Smooth muscle cell of trachea (primary cell): ENCODE measurements at places on chromosomes 1 and 21. TPM values are rescaled to one million over a fixed set of nuclear protein-coding genes. Genes with fewer than 3 reads are reported as not detected.

Gene OLFML3
- 139 and 144 TPM in 2 replicates for total RNA-seq

Gene GTF2B
- total RNA-seq: 30.6 and 43.3 TPM in 2 replicates

Gene EYA3
- total RNA-seq: 12.4 and 14.3 TPM in 2 replicates

Gene SPATA1
- total RNA-seq: 0.44 and 1.3 TPM in 2 replicates

Gene RNU1-3
- total RNA-seq: under 0.01 TPM in 2 replicates

Gene LRRC71
- not detected in 2 replicates for total RNA-seq

Gene RAP1GAP
- 0.15 and 0.17 TPM in 2 replicates for total RNA-seq

Gene SPATA21
- 0.17 TPM in 1 of 2 replicates, not detected in the other for total RNA-seq

Gene TAS1R1
- under 0.01 TPM in 1 of 2 replicates, not detected in the other for total RNA-seq

Gene SEMA6C
- 1.2 and 1.3 TPM in 2 replicates for total RNA-seq

Gene NEXN
- total RNA-seq: 13.1 and 18.8 TPM in 2 replicates

Gene ATP6V1G3
- total RNA-seq: not detected in 2 replicates

Gene NCF2
- total RNA-seq: 0.15 and 0.50 TPM in 2 replicates

Gene ALX3
- not detected in 2 replicates for total RNA-seq

Gene CHRNB2
- under 0.01 TPM in 1 of 2 replicates, not detected in the other for total RNA-seq

Gene OR6N1
- not detected in 2 replicates for total RNA-seq

Gene CA14
- total RNA-seq: not detected in 2 replicates

Gene TGFB2
- 4.9 and 9.9 TPM in 2 replicates for total RNA-seq

Gene MAP3K21
- total RNA-seq: 0.66 and 0.73 TPM in 2 replicates

Gene RPE65
- total RNA-seq: not detected in 2 replicates
